CD4-positive, alpha-beta memory T cell (primary cell): ENCODE measurements at places on chromosomes 12 and 14.

GRCh38 chr12:27163048-27163715, 80.8 kb upstream of the C12orf71 start:
- no peak for DNase-seq

DNA sequence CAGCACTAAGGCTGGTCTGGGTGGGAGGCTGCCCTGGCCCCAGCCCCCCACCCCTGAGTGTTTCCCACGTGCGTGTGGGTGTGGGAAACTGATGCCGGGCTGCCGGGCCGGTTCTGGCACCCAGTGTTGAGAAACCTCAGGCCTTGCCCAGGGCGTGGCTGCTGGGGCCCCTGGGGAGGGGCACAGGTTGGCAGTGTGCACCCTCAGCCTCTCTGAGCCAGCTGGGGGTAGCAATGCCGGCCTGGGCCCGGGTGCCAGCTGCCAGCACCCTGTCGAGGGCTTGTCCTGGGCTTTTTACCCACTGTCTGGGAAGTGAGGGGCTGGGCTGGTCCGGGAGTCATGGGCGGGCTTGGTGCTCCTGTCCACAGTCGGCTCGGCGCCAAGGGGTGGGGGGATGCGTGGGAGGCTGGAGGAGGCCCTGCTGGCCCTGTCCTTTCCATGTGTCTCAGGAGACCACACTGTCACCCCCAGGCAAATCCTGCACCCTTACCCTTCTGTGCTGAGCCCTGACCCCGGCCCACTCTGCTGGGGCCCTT, 15.7 kb downstream of the ASPG start:
- DNase-seq: no peak

GRCh38 chr12:7146228-7146627, 16.1 kb downstream of the CLSTN3 start:
- DNase-seq: no peak

GRCh38 chr12:12612358-12612757, 682 bp downstream of the CREBL2 start:
- peak; percentile 53 for DNase-seq

- DNase-seq: no peak
Observed at GRCh38 chr12:62379026-62379722, 87.5 kb upstream of the MON2 start.

DNA sequence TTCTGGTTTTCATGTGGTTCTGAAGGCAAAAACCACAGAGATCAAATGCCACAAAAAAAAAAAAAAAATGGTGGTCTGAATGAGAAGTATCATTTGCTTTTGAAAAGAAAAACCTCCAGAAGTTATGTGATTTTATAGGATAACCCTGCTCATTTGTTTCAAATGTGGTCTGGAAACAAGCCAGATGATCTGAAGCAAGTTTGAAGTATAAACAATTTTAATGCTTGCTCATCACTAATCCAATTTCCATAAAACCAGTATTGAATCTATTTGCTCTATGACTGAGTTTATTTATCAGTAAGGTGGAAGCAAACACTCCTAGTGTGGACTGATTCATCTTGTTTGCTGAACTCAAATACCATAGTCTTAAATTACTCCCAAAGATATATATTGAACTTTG, 407.3 kb upstream of the FLRT2 start:
- no peak for DNase-seq

DNA sequence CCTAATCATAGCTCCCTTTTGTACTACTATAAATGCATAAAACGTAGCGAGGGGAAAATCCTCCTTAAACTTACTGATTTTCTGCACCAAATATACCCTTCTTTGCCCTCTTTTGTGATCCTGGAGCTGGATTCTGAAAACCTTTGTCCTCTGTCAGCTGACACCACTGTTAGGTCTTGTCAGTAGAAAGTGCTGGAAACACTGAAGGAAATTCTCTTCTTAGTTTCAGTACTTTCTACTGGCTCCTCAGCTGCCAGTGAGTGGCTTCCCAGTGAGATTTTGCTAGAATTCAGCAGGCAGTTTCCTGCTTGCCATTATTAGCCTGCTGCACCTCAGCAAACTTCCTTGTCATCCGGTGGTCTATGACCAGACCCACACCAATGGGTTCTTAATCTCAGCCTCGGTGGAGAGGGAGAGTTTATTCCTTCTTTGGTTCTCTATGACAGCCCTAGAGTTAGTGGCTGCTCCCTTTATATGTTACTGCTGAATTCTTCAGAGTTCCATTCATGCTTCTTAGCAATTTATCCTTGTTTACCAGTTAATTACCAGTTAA, 476.2 kb downstream of the FSCB start:
- DNase-seq: no peak

DNA sequence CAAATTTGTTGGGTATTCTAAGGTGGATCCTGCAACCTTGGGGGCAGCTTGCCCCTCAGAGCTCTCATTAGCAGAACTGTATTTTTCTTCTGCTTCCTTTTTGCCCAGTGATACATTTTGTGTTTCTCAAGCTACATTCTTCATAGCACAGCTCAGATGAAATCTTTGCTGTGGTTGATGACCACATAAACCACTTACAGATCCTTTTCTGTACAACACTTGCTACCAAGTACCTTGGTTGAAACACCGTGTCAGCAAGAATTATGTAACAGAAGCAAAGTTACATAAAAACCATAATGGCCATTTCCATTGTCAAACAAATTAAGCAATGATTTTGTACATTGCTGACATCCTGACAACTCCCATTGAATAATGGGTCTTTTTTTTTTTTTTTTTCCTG, 9.7 kb upstream of the PLBD1 start:
- peak; percentile 53 for DNase-seq

DNA sequence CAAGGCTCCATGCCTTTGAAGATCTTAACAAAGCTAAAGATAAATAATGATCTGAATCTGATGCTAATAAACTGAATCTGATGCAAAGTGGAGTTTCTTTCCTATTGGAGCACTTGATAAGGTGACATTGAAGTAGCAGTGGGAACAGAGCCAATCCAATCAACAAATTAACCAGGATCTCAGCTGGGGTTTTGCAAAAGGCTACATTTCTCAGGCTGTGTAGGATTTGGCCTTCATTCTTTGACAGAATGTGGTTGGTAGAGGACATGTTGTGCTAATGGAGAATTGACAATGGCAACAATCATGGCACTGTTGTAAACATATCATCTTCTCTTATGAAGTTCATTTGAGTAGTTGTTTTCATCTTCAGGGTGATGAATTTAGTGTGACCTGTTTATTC, 164.9 kb downstream of the CCDC91 start:
- no peak for DNase-seq

DNA sequence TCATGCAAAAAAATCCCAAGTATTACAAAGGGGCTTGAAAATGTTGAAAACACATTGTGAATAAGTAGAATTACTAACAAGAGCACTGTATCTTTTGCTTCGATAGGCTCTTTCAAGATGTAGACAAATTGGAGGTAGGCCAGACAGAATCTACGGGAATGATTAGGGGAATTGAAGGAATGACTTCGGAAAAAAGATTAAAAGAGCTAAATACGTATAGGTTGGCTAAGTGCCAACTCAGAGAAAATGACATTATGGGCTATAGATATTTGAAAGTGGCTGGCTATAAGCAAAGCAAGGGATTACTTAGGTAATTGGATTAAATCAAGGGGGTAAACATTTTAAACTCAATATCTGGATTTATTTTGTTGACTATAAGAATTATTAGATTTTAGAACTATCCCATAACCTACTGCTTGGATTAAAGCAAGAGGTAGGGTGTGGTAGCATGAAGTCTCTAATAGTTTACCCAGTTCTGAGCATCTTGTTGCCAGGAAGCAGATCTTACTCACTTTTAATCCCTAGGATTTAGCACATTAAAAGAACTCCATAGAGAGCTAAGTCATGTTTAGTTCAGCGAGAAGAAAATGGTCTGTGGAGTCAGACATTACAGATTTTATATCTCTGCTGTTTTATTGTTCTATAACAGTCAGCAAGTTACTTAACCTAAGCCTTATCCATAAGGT, 489.8 kb downstream of the DIO2 start:
- no peak for DNase-seq

DNA sequence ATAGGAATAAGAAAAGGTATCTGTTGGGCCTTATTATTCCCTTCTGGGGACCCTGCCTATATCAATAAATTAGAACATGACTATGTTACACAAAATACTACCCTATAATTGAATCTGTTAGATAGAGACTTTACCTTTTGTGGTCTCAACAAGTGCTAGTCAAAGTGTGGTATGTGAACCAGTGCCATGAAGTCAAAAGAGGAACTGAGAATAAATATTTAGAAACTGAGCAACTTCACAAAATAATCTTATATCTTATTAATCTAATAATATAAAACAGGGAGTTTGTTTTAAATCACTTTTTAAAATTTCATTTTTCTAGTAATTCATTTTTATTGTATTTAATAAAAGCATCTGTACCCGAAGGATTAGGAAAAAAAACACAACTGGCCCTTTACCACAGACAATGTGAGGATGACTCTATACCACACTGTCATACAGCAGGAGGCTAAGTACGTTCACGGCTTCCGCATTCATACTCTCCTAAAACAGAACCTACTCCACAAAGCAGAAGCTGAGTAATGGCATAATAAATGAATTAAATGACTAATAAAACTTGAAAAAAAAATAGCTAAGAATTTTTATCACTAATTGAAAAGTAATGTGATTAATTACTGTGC, 42.1 kb downstream of the SEC23A start:
- no peak for DNase-seq

GRCh38 chr12:18224745-18225144, 36.6 kb upstream of the PIK3C2G start:
- DNase-seq: no peak

DNA sequence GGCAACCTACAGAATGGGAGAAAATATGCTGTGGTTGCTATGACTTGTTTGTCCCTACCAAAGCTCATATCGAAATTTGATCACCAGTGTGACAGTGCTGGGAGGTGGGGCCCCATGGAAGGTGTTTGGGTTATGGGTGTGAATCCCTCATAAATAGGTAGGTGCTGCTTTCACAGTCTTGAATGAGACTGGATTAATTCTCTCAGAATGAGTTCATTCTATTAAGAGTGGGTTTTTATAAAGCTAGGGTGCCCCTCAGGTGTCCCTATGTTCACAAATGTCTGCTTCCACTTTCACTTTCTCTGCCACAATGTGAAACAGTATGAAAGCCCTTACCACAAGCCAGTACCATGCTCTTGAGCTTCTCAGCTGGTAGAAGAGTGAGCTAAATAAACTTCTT, 133.5 kb downstream of the CPNE8 start:
- DNase-seq: no peak

DNA sequence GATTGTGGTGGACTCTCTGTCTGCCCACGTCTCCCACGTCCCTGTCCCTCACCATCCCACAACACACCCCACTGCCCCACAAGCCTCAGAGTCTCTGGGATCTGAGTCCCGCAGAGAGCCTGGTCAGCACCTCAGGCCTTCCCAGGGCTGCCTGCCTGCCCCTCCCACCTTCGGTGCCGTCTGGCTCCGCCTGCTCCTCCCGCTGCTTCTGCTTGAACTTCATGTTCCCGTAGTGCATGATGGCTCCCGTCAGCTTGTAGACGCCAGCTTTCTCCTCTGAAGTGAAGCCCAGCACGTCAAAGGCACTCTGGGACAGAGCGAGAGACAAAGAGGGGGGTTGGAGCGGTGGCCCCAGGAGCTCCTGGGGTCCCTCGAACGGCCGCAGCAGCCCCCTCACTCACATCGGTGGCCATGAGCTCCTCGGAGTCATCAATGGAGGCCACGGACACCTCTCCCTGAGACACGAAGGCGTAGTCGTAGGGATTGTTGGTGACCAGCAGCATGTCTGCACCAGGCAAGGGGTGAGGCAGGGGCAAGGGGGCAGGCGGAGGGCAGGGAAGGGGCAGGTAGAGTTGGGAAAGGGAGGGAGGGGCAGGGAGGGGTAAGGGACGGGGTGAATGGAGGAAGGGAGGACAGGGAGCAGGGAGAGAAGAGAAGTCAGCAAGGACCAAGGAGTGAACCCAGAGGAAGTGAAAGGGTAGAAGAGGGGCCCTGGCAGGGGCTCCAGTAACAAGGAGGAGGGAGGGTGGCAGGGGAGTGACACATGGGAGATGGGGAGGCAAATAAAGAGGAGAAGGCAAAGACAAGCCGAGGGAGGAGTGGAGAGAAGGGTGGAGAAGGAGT, 5.6 kb downstream of the MYH6 start:
- no peak for DNase-seq

DNA sequence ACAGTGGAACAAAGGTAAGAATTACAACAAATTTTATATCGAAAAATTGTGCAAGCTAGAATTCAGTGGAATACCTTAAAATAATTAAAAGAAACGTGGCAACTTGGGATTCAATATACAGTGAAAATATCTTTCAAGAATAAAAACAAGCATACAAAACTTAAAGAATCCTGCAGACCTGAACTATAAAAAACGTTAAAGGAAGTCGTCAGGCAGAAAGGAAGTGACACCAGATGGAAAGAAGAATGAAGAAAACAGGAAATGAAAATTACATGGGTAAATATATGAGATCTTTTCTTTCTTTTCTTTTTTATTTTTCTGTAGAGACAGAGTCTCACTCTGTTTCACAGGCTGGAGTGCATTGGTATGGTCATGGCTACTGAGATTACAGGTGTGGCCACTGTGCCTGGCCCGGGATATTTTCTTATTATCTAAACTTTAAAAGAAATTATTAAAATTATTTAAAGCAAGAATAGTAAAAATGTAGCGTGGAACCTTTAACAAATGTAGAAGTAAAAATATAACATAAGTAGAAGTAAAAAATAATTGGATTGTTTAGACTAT, 4.7 kb downstream of the MGP start:
- DNase-seq: no peak
